ENCODE measurements at places on chromosomes 6 and 20.

DNA sequence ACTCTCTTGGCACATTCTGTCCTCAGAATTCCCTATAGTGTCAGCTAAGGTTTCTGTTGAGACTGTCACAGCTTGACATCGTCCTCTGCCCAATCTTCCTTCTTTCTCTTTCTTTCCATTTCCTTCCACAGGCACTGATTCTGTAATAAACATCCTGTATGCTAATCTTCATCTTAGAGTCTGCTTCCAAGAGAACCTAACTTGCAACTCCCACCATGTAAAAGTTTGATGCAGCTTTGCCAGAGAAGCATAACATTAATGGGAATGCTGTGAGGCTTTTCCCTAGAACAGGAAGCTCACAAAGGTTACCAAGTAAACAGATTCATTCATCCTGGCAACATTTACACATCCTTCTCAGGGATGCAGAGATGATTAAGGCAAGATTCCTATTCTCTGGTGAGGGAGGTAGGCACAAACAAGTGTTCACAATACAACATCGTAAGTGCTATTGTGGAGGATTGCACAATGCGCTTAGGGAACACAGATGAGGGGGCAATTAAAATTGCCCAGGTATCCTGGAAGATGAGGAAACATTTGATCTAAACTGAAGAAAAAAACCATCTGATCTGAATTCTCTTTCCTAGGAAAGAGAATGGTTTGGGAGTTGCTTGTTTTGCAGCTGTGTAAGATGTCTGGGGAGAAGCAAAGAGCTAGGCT lies 74.7 kb downstream of the GRM1 start:
- no peak for DNase-seq

- no peak for DNase-seq
Measured at GRCh38 chr6:15101130-15101529, 144.7 kb upstream of the JARID2 start.

DNA sequence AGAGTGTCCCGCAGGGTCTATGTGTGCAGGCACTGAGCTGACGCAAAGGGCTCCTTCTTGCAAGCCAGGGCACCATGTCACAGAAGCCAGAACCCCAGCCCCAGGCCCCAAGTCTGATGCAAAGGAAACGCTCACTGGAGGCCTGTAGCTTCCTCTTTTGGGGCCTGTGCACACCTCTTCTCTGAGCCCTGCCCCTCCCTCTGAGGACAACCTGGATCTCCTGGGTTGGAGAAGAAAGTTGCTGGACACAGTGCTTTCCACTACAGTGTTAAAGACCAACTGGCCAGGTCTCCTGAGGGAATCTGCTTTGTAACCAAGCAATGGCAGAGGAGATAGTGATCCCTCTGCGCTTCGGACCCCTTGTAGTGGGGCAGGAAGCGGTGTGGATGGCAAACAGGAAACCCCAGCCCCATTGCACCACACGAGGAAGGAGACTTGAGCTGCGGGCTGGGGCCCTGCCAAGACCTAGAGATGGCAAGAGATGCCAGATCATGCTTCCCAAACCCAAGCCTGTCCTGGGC lies 90.0 kb downstream of the PRND start:
- DNase-seq, result peak; percentile 76

GRCh38 chr6:44701038-44701636 lies 313.6 kb downstream of the CDC5L start:
- peak; percentile 43 for DNase-seq

DNA sequence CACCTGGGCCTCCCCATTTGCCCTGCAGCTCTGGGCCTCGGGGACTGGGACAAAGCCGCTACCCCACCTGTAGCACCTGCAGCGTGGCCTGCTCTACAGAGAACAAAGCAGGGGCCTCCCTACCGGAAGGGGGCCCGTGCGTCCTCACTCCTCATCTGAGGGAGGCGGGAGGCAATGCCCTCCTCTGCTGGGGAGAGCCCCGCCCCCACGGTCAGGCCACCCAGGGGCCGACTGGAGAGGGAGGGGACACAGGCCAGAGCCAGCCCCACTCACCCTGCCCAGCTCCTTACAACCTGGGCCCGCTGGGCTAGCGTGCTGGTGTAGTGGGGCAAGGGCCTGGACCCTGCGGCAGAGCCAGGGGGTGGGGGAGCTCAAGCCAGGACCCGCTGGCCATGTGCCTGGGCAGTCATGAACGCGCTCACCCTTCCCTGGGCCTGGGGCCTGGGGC lies 8.0 kb downstream of the LAMA5 start:
- DNase-seq, result no peak

DNA sequence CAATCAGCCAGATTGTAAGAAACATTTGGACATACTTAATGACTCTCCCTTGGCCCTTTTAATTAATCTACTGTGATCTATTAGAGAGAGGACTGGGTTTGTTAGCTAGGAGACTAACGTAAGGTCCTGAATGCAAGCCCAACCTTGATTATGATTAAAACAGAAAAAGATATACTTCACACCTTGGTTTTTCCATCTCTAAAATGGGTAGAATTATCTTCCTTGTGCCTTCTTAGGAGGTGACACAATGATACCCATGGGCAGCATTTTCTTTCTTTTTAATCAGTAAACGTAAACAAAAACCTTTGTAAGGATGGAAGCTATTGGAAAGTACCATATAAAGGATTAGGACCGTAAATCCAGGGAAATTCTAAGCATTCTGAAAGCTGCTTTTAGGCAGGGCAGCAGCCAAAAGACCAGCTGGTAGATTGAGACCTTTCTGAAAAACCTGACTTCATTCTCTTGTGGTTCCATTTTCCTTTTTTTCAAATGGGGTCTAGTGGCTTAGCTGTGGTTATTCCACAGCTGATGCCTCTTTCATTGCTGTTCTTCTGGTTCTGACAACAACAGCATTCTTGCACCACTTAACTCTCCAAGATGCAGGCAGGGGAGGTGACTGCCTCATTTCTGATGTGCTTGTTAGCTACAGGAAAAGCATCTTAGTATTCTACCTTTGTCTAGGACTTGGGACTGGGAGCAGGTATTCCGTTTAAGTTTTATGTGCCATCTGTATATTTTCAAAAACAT lies 27.4 kb downstream of the RREB1 start:
- DNase-seq, result no peak

DNA sequence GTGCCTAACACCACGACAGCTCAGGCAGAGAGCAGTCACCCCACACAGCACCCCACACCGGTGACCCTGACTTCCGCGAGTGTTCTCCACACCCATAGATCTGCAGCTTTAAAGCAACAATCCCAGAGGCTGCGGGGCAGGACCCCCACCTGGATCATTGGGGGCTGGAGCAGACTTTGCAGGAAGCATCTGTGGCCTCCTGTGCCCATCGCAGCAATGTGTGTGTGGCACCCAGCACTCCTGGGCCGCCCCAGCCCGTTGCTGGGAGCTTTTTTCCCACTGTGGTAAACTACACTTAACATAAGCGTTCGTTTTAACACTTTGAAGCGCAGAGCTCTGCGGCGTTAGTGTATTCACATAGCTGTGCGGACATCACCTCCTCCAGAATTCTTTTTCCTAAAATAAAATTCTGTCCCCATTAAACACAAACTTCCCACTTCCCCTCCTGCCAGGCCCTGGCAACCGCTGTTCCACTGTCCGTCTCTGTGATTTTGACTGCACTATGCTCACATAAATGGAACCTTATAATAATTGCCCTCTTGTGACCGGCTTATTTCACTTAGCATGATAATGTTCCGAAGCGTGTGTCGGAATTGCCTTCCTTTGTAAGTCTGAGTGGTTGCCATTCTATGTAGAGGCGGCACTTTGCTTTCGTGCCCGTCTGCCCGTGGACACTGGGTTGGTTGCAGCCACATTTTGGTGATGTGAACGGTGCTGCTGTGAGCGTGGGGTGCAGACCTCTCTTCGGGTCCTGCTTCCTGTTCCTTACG lies 382.5 kb downstream of the CDH4 start:
- no peak for DNase-seq
